ENCODE measurements at places on chromosomes 1 and 21.
A peak's percentile ranks its signal among the peaks of the same experiment; 100 is the strongest.

GRCh38 chr1:59123081-59123681, 173.7 kb upstream of the FGGY start:
- DNase-seq, result no peak

- no peak for DNase-seq
These were observed 1.1 kb upstream of the CD244 start for GRCh38 chr1:160863774-160864131.

DNA sequence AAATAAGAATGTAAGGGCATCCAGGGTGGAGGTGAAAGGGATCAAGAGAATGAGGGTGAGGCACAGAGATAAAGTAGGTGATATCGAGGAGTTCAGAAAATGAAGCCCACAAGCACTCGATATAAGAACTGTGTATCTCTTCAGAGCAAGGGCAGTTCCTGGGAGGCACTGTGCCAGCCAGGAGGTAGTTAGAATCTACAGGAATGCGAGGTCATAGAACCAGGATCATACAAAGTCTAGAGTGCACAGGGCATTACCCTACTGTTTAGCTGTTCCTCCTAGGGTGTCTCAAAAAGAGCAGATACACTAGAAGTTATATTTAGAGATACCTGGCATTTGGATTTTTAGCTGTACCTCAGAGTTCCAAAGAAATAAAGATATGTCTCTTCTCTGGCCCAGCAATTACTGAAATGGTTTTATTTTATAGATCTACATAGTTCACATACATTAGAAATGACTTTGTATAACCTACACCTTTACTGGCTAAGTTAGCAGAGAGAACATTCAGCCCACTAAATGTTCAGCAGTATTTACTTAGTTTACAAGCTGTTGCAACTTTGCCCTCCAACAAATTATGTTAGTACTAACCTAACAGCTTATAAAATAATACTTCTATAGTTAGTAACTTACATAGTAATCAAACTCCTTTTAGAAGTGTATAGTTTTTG, 1.6 kb downstream of the OVAAL start:
- DNase-seq, result no peak

- no peak for DNase-seq
These were observed 54.2 kb upstream of the PBX1 start for GRCh38 chr1:164504749-164505148.

GRCh38 chr1:210626341-210626740, 297.6 kb downstream of the HHAT start:
- DNase-seq, result no peak

- DNase-seq, result no peak
These were observed 12.0 kb upstream of the LPGAT1 start for GRCh38 chr1:211842518-211842917.

DNA sequence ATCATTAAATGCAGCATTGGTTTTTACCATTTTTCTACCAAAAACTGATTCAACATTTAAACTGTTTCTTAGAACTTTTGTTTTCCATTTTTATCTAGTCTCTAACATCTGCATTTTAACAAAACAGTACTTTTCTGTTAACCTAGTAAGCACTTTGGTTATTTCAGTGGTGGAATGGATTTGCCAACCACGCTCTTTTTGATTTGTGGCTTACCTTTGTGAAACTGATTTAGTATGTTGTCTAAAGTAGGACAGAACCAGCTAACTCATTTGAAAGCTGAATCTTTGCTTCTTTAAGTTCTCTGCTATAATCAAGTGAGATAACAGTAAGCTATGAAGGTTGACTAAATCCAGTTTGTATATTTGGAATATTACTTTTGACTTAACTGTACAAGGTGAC, 41.5 kb upstream of the METTL18 start:
- no peak for DNase-seq

- DNase-seq, result peak; percentile 56
These were observed 31.0 kb downstream of the SLC45A1 start for GRCh38 chr1:8348777-8349472.

DNA sequence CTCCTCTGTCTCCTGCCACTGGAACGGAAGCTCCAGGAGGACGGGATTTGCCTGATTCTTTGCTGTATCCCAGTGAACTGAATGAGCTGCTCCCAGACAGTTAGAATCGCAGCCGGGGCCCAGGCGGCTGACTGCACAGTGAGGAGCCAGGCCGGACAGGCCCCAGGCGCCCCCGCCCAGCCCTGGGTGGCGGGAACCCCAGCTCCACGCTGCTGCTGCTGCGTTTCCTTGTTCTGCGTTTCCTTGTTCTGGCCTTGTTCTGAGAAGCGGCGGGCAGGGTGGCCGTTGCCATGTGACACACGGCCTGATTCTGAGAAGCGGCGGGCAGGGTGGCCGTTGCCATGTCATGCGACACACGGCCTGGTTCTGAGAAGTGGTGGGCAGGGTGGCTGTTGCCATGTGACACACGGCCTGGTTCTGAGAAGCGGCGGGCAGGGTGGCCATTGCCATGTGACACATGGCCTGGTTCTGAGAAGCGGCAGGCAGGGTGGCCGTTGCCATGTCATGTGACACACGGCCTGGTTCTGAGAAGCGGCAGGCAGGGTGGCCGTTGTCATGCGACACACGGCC, 56.2 kb downstream of the SLC37A1 start:
- no peak for DNase-seq

DNA sequence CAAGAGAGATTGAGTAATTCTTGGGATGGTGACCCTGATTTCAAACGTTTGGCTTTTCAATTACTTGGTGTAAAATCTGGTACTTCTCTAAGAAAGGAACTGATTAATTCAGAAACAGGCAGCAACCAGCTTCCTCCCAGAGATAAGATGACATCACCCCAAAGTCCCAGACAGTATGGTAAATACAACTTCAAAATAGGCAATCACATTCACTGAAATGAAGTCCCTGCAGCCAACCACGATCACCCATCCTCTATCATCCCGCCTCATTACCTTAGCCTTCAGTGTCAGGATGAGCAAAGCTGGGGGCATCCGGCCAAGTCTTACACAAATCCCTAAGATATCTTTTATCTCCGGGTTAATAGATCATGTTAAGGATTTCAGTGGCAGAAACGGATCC, 26.4 kb upstream of the RUNX1 start:
- no peak for DNase-seq

DNA sequence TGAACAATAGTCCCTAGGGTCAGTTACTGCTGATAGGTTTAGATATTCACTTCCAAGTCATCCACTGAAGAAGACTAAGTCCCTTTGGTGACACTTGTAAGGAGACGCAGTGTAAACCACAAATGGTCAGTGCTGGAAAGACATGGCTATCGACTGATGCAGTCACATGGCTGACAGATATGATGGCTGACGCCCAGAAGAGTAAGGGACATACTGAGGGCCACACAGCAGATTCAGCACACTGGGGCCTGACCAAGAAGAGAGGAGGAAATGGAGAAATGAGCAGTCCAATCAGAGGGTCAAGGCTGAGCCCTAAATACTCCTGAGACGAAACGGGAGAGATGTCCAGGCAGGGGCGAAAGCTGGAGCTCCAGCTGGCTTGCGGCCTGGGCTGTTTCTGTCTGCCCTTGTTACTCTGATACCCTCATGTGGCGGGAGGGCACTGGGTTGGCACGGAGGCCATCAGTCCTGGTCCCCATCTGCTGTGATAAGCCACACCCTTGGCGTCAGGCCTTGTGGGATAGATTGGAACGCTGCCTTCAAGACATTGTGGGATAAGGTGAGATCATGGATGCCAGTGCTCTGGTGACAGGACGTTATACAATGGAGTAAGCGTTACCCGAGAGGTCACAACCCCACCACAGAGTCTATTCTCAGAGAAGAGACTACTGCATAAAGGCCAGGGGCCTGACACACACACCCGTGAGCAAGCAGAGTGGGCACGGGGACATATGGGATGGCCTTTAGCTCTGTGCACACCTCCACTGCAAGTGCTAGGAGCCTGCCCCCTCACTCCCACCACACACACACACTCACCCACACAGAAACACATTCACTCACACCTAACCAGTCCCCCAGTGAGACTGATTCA, 158.4 kb downstream of the TRABD2B start:
- no peak for DNase-seq

DNA sequence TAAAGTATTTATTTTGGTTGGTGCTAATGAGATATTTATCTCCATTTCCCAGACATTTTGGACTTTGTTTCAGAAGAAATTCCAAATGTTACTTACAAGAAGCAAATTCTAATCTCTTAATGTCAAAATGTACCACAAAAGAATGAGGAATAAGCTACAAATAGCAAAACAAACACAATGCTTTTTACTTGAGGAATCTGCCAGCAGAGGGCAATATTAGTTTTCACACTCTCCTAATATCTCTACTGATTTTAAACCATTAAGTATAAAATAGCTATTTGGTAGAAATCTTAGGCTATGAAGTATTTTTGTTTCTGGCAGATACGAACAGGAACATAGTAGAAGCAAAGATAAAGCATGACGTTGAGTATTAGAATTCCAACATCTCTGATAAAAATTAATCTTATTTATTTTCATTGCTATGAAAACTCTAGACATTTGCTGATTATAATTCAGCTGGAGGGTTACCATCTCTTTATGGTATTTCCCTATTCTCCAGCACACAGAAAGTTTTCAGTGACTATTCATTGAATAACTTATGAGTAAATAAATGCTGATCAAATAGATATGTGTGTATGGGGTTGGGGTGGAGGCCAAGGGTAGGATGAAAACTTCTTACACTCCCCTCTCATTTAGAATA, 13.4 kb upstream of the HMCN1 start:
- DNase-seq, result no peak

DNA sequence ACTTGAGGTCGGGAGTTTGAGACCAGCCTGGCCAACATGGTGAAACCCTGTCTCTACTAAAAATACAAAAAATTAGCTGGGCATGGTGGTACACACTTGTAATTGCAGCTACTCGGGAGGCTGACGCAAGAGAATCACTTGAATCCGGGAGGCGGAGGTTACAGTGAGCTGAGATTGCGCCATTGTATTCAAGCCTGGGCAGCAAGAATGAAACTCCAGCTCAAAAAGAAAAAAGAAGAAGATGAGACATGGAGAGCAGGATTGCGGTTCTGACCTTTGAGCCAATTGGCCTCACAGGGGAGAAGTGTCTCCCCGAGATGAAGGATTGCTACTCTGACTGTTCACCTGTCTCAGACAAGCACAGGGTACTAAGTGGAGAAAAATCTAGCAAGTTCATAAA, 6.6 kb downstream of the SCCPDH start:
- no peak for DNase-seq

DNA sequence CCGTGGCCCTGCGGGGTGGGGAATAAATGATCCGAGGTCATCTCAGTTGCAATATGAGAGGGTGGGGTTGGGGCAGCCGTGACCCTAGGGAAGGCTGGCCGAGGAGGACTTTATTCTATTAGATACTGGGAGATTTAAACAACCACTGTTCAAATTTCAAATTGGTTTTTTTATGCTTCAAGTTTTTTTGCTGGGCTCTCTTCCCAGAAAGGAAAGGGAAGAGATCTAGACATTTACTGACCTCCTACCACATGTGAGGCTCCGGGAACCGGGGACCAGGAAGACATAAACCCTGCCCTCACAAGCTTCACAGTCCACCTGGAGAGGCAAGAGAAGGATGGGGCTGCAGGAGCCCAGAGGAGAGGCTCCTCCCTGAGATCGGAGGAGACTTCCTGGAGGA, 207.3 kb downstream of the FOXD2 start:
- DNase-seq, result no peak

- no peak for DNase-seq
These were observed 1356.6 kb upstream of the ADGRL2 start for GRCh38 chr1:80444171-80444570.

- DNase-seq, result no peak
These were observed 26.2 kb upstream of the SLAMF1 start for GRCh38 chr1:160672789-160673695.

DNA sequence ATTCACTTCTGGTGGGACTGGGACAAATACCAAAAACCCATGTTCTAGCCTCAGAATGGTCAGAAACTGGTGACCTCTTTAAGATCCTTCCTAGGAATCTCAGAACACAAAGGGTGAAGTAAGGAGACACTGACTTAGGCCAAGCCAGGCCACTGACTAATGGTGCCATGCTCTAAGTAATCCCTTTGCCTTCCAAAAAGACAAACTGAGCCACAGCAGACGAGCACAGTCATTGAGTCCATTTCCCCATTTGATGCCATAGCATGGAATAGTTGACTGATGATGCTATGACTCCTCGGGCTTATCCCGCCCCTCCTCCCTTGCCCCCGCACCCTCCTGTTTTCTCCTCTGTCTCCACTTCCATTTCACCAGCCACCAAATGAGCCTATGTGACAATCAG, 145.8 kb upstream of the ZNF648 start:
- DNase-seq, result no peak

- no peak for DNase-seq
These were observed 62.0 kb downstream of the SYT6 start for GRCh38 chr1:114091711-114092110.

DNA sequence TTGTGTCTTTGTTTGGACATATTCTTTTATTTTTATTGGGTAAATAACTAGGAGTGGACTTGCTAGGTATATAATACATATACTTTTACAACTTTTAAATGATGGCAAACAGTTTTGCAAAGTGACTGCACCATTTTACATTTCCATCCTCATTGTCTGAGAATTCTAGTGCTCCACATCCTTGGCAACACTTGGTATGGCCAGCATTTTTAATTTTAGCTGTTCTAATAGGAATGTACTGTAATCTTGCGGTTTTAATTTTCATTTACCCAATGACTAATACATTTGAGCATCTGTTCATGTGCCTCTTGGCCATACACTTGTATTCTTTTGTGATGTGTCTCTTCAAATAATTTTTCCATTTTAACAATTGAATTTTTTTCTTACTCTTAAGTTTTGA, 37.0 kb upstream of the ATP6V1G3 start:
- DNase-seq, result no peak

GRCh38 chr1:61082311-61083012, at the start of gene NFIA:
Gene NFIA (plus strand): TSS chr1:61082561.
- DNase-seq, result peak; percentile 21

GRCh38 chr1:28577738-28578536, 14.1 kb upstream of the RAB42 start:
- DNase-seq, result no peak

DNA sequence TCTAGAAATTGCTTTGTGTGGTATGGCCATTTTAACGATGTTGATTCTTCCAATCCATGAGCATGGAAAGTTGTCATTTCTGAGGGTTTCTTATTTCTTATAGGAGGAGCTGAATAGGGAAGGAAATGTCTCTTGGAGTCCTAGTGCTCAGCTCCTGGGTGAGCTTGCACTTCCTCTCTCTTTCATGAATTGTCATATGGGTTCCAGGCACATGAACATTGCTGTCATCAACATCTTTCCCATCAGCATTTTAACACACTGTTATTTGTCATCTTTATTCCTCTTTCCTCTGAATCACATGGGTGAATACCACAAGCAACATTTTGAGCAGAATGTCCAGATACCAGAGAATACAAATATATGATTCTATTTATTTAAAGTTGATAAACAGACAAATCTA, 23.4 kb downstream of the SLAMF6 start:
- no peak for DNase-seq

GRCh38 chr1:82486468-82486867, 685.7 kb downstream of the ADGRL2 start:
- no peak for DNase-seq

GRCh38 chr1:216258386-216258785, 164.9 kb downstream of the USH2A start:
- no peak for DNase-seq
